Mucosa of gallbladder (tissue), 1 donor: ENCODE measurements at places on chromosomes 2 and 18. TPM values are rescaled to one million over a fixed set of nuclear protein-coding genes. Genes with fewer than 3 reads are reported as not detected.

CFC1 gene
- total RNA-seq, result not detected

SIGLEC15 gene
- 4.7 TPM for total RNA-seq

C1QL2 gene
- not detected for total RNA-seq

BMP10 gene
- not detected for total RNA-seq

COL4A4 gene
- 30.4 TPM for total RNA-seq

- DNase-seq, result no peak
Measured at GRCh38 chr2:37782721-37783371, 111.4 kb upstream of the CDC42EP3 start.

- DNase-seq, result no peak
Measured at GRCh38 chr2:161128885-161129284, 31.3 kb upstream of the TANK start.

DNA sequence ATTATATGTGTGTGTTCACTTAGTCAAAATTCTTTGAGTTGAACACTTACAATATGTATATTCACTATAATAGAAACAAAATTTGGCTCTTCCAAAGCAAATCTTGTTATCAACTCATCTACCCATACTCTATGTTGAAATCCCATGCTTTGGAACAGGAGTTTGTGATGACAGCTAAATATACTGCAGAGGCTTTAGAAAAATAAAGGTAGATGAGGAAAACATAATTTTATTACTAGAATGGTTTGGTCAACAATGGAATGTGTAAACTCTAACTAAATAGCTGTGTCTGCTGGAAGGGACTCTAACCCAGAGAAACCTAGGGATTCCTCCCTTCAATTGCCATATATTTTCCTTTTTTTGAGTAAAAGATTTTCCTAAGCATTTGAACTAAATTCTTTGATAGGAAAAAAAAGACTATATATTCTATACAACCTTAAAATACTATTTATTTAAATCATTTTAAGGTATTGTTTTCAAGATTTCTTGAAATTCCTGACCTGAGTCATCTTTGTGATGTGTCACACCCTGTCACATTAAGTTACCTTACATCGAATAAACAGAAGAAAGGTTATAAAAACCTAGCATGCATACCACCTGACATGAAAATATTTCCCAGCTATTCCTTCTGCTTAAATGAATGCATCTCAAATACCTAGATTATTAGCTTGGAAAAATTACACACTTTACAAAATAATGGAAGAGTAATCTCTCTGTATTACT lies 175.5 kb downstream of the OTX1 start:
- DNase-seq, result no peak

DNA sequence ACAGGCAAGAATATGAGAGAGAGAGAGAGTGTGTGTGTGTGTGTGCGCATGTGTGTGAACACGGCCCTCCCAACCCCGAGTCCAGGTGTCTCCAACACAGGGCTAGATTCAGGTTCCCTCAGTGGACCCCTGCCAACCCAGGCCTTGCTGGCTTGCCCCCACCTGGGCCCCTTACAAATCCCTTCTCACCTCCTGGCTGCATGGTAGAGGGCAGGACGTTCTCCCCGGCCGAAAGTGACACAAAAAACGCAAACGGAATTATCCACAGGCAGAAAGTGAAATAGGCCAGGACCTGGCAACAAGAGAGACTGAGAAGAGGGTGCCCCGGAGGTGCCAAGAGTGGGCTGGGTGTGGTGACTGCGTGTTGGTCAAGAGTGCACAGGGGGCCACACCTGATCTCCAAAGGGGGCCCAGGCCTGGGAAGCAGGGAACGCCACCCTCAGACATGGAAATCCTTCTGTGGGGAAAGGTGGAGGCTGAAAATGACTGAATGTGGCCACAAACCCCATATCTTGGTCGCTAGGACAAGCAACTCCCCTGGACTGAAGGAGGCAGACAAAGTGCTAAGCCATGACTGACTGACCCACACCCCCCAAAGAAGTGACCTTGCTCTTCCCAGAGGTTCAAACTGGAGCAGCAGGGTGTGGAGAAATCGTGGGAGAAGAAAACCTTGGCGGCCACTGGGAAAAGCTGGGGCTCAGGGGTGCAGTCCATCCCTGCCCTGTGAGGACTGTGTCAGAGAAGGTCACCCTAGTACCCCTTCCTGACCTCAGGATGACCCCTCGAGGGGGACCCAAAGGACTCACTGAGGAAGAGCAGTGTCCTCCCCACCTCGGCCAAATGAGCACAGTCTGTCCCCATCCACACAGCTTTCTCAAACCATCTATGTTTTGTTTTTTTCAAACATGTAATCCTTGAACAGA lies 5.7 kb downstream of the TEX261 start:
- no peak for DNase-seq

DNA sequence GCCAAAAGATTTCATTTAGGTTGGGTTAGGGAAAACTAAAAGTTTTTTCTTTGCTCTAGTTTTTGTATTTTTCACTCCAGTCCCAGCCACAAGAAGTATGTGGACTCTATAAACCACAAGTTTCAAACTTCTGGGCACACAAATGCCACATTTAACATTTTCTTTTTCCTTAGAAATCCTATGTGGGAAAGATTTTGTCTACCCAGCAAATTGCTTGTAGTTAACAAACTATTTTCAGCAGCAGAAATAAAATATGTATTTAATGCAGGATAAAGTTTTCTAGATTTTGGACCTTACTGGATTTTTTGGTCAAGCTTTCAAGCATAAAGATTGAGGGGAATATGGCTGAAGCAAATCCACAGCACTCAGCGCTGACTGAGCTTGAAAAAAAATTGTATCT lies 9.1 kb downstream of the ERICH2 start:
- DNase-seq, result no peak

DNA sequence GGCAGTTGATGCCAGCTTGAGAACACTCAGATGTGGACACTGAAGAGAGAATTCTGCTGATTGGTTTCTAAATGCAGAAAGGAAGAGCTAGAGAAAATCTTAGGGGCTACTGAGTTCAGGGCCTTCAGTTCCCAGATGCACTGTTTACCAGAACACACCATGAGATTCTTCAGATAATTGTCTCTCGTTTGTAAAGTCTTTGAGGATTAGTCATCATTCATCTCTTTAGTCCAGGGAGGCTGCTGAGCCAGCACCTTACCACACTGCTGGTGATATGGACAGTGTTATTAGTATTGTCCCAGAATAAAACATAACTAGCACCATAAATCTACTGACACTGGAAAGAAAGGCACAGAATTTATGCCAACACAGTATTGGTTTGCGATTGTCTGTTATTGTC lies 690.8 kb upstream of the CELF4 start:
- DNase-seq, result no peak

- no peak for DNase-seq
Measured at GRCh38 chr2:10926191-10926820, 14.6 kb downstream of the KCNF1 start.

GRCh38 chr2:37855283-37856041 lies 69.6 kb upstream of the RMDN2 start:
- DNase-seq, result peak; percentile 75

- peak; percentile 83 for DNase-seq
Measured at GRCh38 chr2:172427256-172427989, at the start of gene ITGA6. TSS of gene ITGA6 (plus strand) at chr2:172427586.

- no peak for DNase-seq
Measured at GRCh38 chr2:199751492-199752120, 99.4 kb downstream of the FTCDNL1 start.

DNA sequence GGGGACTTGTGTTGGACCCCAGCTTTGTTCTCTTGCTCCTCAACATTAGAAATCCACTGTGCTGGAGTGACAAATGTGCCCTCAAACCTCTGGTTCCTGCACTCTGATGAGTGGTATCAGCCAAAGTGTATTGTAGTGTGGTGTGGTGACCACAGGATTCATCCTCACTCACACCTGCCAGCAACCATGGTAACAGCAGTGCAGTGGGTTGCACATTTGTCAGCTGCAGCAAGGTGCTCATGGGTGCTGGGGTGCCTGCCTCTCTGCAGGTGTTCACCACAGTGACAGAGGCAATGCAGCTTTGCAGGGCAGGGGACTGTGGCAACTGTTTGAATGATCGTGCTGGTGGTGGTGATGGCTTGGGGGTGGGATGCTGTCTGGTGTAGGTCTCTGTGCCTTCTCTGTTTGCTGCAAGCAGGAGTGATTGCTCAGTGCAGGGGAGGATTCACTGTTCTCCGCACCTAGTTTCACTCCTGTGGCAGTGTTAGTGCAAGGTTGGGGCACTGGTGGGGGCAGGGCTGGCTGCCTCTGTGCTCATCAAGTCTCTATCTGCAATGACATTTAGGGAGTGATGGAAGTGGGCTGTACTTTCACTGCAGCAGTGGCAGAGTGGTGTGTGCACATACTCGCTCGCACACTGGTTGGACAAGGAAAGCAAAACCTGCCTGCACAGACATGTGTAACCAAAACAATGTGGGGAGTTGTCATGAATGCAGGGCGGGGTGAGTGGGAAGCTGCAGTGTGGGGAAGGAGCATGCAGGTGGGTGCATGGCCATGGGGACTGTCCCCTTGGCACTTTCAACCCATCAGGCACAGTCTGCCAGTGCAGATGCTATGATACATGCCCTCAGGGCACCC lies 301.1 kb downstream of the PIK3C3 start:
- no peak for DNase-seq

GRCh38 chr18:12585218-12585617 lies 72.7 kb downstream of the SPIRE1 start:
- DNase-seq, result no peak

GRCh38 chr2:118970396-118971135 lies 28.6 kb downstream of the MARCO start:
- DNase-seq, result no peak

- no peak for DNase-seq
Measured at GRCh38 chr2:157760949-157761348, 115.2 kb downstream of the ACVR1 start.
